ENCODE measurements at places on chromosomes 12 and 14. TPM values are rescaled to one million over a fixed set of nuclear protein-coding genes. Genes with fewer than 3 reads are reported as not detected.

- H3K36me3 ChIP-seq, result no peaks in the 10 kb centered on the region
- peaks cover 9% of the 10 kb centered on the region for H3K4me1 ChIP-seq
- no peak overlapping the region for H3K27ac ChIP-seq
- no peak for DNase-seq
- no peak overlapping the region for H3K4me3 ChIP-seq
- no peaks in the 10 kb centered on the region for H3K27me3 ChIP-seq
These were observed 236.2 kb downstream of the AKAP6 start for GRCh38 chr14:32565256-32565655.

Gene MMP14
- total RNA-seq, result 22.4 TPM

- H3K4me1 ChIP-seq, result peaks cover 5% of the 10 kb centered on the region
- H3K36me3 ChIP-seq, result peaks cover 30% of the 10 kb centered on the region
- H3K4me3 ChIP-seq, result no peak overlapping the region
- no peak for DNase-seq
- H3K27ac ChIP-seq, result 0 out of 2 replicates have a peak overlapping the region, but pooled peaks have one; percentile 4
- no peaks in the 10 kb centered on the region for H3K27me3 ChIP-seq
These were observed 220.6 kb upstream of the RGS6 start for GRCh38 chr14:71711619-71712018.

Gene DIO2
- total RNA-seq, result 35.0 TPM

DNA sequence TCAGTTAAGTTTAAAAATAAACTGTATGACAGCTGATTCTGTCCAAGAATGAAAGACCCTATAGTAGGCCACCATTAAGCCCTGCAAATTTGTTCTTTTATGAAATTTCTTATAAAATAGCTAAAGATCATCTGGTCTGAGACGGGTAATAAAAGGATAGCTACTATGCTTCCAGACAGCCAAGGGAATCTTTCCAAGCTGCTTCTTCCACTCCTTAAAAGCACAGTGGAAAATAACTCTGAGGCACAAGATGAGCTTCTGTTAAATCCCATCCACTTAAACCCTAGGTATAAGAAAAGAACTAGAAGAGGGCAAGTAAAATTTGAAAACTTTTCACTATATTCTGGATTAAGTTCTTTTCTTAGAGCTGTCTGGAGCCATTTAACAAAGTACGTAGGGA is 194.3 kb downstream of the CAPZA3 start:
- H3K4me1 ChIP-seq, result no peaks in the 10 kb centered on the region
- no peak for DNase-seq
- no peak overlapping the region for H3K27ac ChIP-seq
- H3K27me3 ChIP-seq, result no peaks in the 10 kb centered on the region
- no peak overlapping the region for H3K4me3 ChIP-seq

Gene RNU6-8
- total RNA-seq, result not detected

GRCh38 chr12:48816143-48816854 is 2.0 kb upstream of the CACNB3 start:
- H3K27ac ChIP-seq, result no peak overlapping the region
- peaks cover 14% of the 10 kb centered on the region for H3K4me1 ChIP-seq
- H3K4me3 ChIP-seq, result peak overlapping the region; percentile 72
- DNase-seq, result peak; percentile 46
- no peaks in the 10 kb centered on the region for H3K27me3 ChIP-seq

DNA sequence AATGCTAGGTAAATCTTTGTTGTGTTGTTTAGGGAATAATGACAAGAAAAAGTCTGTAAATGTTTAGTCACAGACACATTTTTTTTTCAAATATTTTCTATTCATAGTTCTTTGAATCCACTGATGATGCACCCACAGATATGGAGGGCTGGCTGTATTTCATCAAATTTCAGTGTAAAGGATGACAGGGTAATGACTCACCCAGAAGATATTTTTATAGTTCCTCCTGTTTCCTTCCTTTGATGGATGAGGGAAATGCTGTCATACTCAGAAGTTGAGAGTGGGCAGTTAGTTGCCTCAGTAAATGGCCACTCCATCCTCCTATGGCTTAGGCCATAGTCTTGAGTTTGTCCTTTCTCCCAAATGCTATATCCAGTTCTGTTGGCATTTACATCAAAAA is 76.9 kb upstream of the REP15 start:
- peaks cover 25% of the 10 kb centered on the region for H3K4me1 ChIP-seq
- no peaks in the 10 kb centered on the region for H3K27me3 ChIP-seq
- peak overlapping the region; percentile 55 for H3K27ac ChIP-seq
- H3K36me3 ChIP-seq, result no peaks in the 10 kb centered on the region

DNA sequence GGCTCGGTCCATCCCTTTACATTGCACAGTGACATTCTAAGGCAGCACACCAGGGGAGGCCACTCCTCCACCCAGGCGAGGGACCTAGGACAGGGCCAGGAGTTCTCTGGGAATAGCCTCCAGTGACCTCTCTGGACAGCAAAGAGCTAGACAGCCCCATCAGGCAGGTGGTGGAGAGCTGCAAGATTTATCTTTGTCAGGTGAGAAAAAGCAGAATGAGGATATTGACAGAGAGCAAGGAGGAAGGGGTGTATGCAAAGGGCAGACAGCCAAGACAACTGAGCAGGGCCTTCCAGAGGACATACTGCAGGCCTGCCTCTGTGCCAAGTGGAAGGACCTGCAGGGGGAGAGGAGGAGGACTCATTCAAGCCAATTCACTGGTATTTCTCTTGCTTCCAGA is 112.4 kb upstream of the MAX start:
- H3K4me1 ChIP-seq, result peaks cover 29% of the 10 kb centered on the region
- DNase-seq, result no peak
- no peaks in the 10 kb centered on the region for H3K36me3 ChIP-seq
- no peaks in the 10 kb centered on the region for H3K27me3 ChIP-seq

GRCh38 chr12:82182601-82183190 is 175.5 kb downstream of the CCDC59 start:
- H3K4me3 ChIP-seq, result no peak overlapping the region
- peak; percentile 10 for DNase-seq
- H3K27me3 ChIP-seq, result no peaks in the 10 kb centered on the region
- H3K4me1 ChIP-seq, result no peaks in the 10 kb centered on the region
- no peaks in the 10 kb centered on the region for H3K36me3 ChIP-seq

DNA sequence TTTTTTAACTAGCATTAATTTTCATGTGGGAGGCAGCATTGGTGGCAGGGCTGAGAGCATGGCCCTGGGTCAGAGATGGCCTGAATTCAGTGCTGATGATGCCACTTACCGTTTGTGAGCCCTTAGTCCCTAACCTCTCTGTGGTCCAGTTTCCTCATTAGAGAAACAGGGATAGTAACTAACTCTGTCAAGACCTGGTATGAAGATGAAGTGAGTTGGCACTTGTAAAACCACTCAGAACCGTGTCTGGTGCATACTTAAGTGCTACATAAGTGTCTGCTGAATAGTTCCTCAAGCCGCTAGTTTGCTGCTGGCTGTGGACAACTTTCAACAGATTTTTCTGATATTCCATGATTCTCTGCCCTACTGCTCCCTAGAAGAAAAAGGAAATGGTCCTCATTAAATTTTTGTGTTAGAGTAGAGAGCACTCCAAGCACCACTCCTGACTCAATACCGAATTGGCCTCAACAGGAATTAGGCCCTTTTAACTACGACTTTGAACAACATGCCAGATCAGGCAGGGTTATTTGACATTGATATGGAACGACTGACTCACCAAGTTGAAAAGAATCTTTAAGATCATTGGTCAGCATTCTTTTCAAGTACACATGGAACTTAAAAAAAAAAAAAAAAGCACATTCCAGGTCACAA is 250.2 kb downstream of the ANO2 start:
- peaks cover 66% of the 10 kb centered on the region for H3K27me3 ChIP-seq
- H3K4me1 ChIP-seq, result no peaks in the 10 kb centered on the region
- H3K36me3 ChIP-seq, result no peaks in the 10 kb centered on the region
- no peak overlapping the region for H3K27ac ChIP-seq

- peaks cover 9% of the 10 kb centered on the region for H3K4me1 ChIP-seq
- H3K27ac ChIP-seq, result no peak overlapping the region
- H3K4me3 ChIP-seq, result no peak overlapping the region
- DNase-seq, result no peak
These were observed 4.6 kb downstream of the PSEN1 start for GRCh38 chr14:73140811-73141323.

Gene BCL7A
- 6.6 TPM for total RNA-seq

DNA sequence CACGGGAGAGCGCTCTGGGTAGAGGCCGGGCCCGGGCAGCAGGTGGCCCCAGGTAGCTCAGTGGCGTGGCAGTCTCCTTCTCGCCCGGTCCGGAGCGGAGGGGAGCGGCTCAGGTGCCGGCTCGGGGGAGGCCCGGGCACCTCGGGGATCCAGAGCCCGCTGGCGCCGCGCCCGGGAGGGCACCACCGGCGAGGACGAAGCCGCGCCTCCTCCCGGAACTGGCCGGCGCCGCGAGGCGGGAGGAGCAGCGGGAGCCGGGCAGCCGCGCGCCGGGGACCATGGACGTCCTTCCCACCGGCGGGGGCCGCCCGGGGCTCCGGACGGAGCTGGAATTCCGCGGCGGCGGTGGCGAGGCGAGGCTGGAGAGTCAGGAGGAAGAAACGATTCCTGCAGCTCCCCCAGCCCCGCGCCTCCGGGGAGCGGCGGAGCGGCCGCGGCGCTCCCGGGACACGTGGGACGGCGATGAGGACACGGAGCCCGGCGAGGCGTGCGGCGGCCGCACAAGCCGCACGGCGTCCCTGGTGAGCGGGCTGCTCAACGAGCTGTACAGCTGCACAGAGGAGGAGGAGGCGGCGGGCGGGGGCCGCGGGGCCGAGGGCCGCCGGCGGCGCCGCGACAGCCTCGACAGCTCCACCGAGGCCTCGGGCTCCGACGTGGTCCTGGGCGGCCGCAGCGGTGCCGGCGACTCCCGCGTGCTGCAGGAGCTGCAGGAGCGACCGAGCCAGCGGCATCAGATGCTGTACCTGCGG is 21.5 kb upstream of the GNS start:
- no peaks in the 10 kb centered on the region for H3K27me3 ChIP-seq
- peak; percentile 69 for DNase-seq
- H3K27ac ChIP-seq, result peak overlapping the region; percentile 81
- no peaks in the 10 kb centered on the region for H3K36me3 ChIP-seq
- peak overlapping the region; percentile 77 for H3K4me3 ChIP-seq

Gene LTB4R
- 10.3 TPM for total RNA-seq

DNA sequence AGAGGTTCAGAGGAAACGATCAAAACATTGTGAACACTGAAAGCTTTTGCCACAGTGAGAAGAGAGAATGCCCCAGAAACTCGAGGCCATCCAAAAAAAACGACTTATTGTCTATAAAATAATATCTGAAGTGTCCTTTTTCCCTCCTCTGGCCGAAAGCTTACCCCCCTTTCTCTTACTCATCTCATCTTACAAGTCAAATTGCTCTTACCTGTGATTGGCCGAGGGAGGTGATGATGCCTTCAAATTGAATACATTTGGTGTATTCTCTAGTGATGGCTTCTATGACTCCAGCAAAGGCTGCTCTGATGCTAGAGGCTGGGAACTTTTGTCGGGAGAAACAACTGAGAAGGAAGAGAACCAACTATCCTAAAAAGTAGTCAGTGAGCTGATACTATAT is 90.7 kb downstream of the PTCSC3 start:
- H3K4me1 ChIP-seq, result no peaks in the 10 kb centered on the region
- H3K4me3 ChIP-seq, result no peak overlapping the region
- H3K27me3 ChIP-seq, result no peaks in the 10 kb centered on the region

GRCh38 chr12:22262309-22262708 is 72.2 kb downstream of the ST8SIA1 start:
- no peaks in the 10 kb centered on the region for H3K36me3 ChIP-seq
- no peak overlapping the region for H3K27ac ChIP-seq
- H3K27me3 ChIP-seq, result no peaks in the 10 kb centered on the region
- no peak for DNase-seq

GRCh38 chr12:94111302-94111701 is 37.1 kb upstream of the PLXNC1 start:
- H3K4me1 ChIP-seq, result no peaks in the 10 kb centered on the region
- no peak overlapping the region for H3K27ac ChIP-seq
- no peaks in the 10 kb centered on the region for H3K27me3 ChIP-seq
- DNase-seq, result no peak
- H3K36me3 ChIP-seq, result no peaks in the 10 kb centered on the region

GRCh38 chr12:3432176-3432742 is 58.7 kb upstream of the PRMT8 start:
- H3K4me1 ChIP-seq, result no peaks in the 10 kb centered on the region
- H3K4me3 ChIP-seq, result peak overlapping the region; percentile 15
- no peak overlapping the region for H3K27ac ChIP-seq
- no peak for DNase-seq

GRCh38 chr12:78361683-78362082 is 502.9 kb upstream of the SYT1 start:
- H3K4me1 ChIP-seq, result no peaks in the 10 kb centered on the region
- no peak overlapping the region for H3K4me3 ChIP-seq
- no peak for DNase-seq
- no peak overlapping the region for H3K27ac ChIP-seq

- H3K36me3 ChIP-seq, result no peaks in the 10 kb centered on the region
- H3K27ac ChIP-seq, result no peak overlapping the region
- H3K27me3 ChIP-seq, result no peaks in the 10 kb centered on the region
- H3K4me3 ChIP-seq, result no peak overlapping the region
These were observed 233.6 kb upstream of the RMST start for GRCh38 chr12:97229004-97229403.

Gene FGF23
- total RNA-seq, result not detected

- H3K27ac ChIP-seq, result no peak overlapping the region
- H3K4me3 ChIP-seq, result no peak overlapping the region
- no peaks in the 10 kb centered on the region for H3K36me3 ChIP-seq
These were observed 58.3 kb downstream of the VCPKMT start for GRCh38 chr14:50058113-50058512.

Gene MYF5
- not detected for total RNA-seq

Gene TESPA1
- not detected for total RNA-seq

Gene VWF
- total RNA-seq, result 0.88 TPM

DNA sequence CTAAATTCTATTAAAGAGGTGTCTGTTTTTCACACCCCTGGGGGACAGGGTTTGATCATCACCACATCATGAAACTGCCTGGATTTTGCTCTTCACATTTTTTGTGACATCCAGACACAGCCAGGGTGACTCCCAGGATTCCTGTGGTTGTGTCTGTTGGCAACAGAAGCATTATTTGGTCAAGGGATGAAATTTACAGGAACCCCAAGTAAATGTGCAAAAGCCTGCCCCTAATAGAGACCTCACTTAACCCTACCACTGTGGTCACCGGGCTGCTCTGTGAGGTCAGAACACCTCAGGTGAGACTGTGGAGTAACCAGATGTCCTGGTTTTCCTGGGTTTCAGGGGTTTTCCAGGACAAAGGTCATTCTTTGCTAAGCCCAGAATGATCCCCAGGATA is 103.8 kb downstream of the DAD1 start:
- no peak overlapping the region for H3K4me3 ChIP-seq
- no peak overlapping the region for H3K27ac ChIP-seq
- H3K4me1 ChIP-seq, result no peaks in the 10 kb centered on the region
- no peaks in the 10 kb centered on the region for H3K36me3 ChIP-seq
- DNase-seq, result no peak

- no peaks in the 10 kb centered on the region for H3K36me3 ChIP-seq
- no peak overlapping the region for H3K4me3 ChIP-seq
- no peak for DNase-seq
These were observed 641.9 kb upstream of the TBX3 start for GRCh38 chr12:115325858-115326257.

Gene FAM222A
- total RNA-seq, result 3.1 TPM

GRCh38 chr12:93857279-93857938 is 180.2 kb downstream of the CRADD start:
- H3K27ac ChIP-seq, result no peak overlapping the region
- no peak overlapping the region for H3K4me3 ChIP-seq
- no peak for DNase-seq
- H3K4me1 ChIP-seq, result no peaks in the 10 kb centered on the region
- H3K27me3 ChIP-seq, result no peaks in the 10 kb centered on the region

GRCh38 chr14:50001999-50002925 is 109.4 kb downstream of the ARF6 start:
- DNase-seq, result peak; percentile 78
- peak overlapping the region; percentile 63 for H3K4me3 ChIP-seq
- H3K27me3 ChIP-seq, result no peaks in the 10 kb centered on the region
- H3K4me1 ChIP-seq, result peaks cover 82% of the 10 kb centered on the region
- no peaks in the 10 kb centered on the region for H3K36me3 ChIP-seq
- peak overlapping the region; percentile 95 for H3K27ac ChIP-seq

GRCh38 chr12:62931477-62931876 is 3.5 kb downstream of the PPM1H start:
- DNase-seq, result no peak
- no peaks in the 10 kb centered on the region for H3K27me3 ChIP-seq
- peak overlapping the region; percentile 45 for H3K27ac ChIP-seq
